ENCODE measurements at places on chromosomes 3 and 15.

- no peak for DNase-seq
These were observed 129.2 kb downstream of the ISL2 start for GRCh38 chr15:76465728-76466127.

- DNase-seq, result no peak
These were observed 29.3 kb downstream of the SHQ1 start for GRCh38 chr3:72818905-72819304.

- peak; percentile 72 for DNase-seq
These were observed 29.1 kb downstream of the PLXND1 start for GRCh38 chr3:129577366-129577765.

DNA sequence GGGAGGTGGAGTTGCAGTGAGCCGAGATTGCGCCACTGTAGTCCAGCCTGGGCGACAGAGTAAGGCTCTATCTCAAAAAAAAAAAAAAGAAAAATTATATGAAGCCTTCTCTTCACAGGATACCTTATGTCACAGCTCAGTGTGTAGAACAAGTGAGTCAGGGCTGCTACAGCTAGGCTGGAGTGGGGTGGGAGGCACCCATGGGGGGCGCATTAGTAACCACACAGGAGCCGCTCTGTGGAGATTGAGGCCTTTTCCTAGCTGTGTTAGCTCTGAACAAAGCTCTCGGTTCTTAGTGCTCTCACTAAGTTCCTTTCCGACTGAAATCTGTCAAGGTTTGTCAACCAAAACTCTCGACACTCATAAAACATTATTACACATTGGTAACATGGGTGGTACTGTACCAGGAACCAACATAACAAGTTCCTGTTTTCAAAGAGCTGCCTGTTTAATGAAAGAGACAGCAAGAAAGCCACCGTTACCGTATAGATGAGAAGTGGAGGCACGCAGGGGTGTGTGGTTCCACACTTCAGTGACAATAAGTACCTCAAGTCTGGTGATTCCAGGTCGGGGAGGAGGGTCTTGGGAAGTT, 4.5 kb downstream of the LRRC31 start:
- no peak for DNase-seq

DNA sequence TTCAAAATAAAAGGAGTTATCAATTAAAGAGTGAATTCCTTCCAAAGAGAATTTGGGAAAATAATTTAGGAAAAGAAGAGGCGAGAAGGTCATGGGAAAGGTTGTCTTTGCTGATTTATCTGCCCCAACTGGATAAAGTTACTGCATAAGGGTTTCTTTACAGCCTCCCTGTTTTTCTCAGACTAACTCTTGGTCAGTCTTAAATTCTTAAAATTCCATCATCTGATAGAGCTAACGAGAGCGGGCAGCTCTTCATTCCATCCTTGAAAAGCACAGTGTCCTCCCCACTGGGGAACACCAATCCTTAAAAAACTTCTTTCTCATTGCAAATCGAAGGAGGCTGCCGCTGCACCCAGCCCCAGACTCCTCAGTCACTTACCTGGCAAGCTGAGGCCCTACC, 107.2 kb downstream of the PGPEP1L start:
- DNase-seq, result no peak

GRCh38 chr3:19526071-19526470, 377.8 kb downstream of the KCNH8 start:
- DNase-seq, result no peak

DNA sequence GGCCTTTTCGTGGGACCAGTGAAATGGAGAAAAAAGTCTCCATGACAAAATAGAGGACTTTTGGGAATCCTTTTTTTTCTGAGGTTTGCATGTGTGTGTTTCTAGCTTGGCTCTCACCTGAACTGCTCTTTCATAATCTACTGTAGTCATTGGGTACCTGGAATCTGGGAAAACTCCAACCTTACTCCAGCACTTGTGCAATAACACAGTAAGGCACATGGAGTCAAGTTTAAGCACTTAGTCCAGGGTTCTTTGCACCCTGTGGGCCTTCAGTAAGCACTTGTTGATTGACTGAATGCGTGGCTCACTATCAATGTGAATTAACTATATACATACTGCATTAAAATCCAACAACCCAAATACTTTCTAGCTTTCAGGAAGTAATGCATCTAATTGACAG, 299.5 kb downstream of the ZBTB20 start:
- no peak for DNase-seq

Data from DMS153 (cell line).